ENCODE measurements at places on chromosomes 3 and 15.

- no peak for DNase-seq
These were observed 311.3 kb downstream of the PLCL2 start for GRCh38 chr3:17195856-17196604.

GRCh38 chr3:157204431-157204830, 44.5 kb upstream of the CCNL1 start:
- DNase-seq: no peak

DNA sequence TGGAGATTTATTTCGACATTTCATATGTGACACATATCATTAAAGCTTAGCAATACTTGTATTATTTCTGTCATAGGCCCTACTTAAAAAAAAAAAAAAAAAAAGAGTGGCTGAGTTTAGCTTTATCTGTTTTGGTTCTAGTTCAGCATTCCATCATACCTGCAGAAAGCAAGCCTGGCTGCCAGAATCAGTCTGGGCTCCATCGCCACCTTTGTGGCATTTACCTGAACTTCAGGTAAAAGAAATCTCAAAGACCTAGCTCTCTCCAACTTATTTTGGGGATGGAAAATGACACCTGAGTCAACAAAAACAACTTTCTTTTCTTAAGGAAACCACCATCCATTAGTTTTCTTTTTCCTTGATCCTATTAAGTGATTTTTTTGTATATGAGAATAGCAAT, 82.1 kb downstream of the NEK10 start:
- no peak for DNase-seq

GRCh38 chr3:95312650-95313049, 1249.8 kb downstream of the NSUN3 start:
- no peak for DNase-seq

DNA sequence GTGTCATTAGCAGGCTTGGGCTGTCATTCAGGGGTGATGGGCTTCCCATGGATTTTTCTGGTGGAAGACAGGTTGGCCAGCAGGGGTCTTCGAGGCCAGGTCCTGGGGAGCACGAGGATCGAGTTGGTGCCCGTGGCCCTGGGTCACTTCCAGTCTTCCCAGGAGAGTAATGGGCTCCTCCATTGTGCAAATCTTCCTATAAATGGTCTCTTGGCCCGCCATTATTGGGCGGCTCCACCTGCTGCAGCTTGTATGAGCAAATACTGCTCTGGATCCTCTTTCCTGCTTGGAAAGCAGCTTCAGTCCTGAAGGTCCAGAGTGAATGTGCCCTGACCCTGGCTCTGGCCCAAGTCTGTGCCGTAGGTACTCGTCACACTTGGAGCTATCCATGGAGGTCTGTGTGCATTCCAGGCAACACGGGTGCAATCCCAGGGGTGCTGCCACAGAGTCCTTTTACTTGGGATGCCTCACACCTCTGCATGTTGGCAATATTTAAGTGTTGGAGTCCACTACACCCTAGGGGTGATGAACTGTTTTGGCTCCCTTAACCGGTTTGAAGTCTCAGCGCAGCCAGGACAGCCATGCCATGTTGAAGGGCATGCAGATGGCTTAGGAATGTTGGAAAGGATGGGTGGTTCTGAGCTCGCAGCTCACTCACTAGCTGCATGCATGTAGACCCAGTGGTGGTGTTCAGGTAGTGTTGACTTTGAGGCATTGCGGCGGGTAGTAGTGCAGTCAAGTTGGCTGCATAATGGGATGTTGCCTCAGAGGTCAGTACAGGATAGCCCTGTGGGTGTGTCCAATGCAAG, 97.6 kb downstream of the SNRPN start:
- no peak for DNase-seq

- no peak for DNase-seq
These were observed 230.2 kb downstream of the CPNE4 start for GRCh38 chr3:131804565-131805133.

GRCh38 chr15:79682285-79682684, 214.5 kb downstream of the MTHFS start:
- no peak for DNase-seq

DNA sequence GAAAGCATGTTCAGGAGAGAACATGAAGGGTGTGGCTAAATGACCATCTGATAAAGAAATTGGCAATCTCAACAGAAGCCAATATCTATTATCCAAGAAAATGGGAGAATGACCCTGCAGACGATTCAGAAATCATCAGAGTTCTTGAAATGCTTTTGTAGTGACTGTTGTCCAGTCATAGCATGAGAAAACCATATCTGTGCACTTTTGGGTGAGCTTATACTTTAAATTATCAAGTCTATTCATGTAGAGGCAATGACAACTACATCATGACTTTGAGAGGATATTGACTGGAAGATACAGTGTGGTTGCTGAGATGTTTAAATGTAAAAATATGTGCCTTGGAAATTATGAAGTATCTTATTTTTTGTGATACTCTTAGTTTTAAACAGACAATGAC, 57.6 kb upstream of the AZI2 start:
- DNase-seq: no peak

GRCh38 chr15:96347181-96348111, 16.9 kb downstream of the NR2F2 start:
- DNase-seq: no peak

- no peak for DNase-seq
These were observed 196.0 kb downstream of the DPH6 start for GRCh38 chr15:35349916-35350315.

DNA sequence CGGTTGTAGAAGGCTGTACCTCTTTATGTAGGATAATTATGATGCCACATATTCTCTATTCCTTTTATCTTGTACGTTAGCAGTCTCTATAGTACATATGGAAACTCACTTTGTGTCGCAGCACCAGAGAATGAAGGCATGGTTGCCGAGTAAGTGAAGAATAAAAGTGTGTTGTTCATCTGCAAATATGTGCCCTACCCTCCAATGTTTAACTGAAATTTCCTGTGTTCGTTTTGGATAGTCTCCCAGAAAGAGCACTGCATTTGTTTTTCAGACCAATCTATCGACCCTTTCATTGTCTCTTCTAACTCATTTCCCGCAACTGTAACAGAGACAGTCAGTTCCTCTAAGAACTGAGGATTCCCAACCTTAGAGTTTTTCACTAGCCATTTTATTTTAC, 592.8 kb downstream of the TUSC7 start:
- DNase-seq: no peak

GRCh38 chr3:145620002-145620401, 541.0 kb downstream of the PLOD2 start:
- no peak for DNase-seq

DNA sequence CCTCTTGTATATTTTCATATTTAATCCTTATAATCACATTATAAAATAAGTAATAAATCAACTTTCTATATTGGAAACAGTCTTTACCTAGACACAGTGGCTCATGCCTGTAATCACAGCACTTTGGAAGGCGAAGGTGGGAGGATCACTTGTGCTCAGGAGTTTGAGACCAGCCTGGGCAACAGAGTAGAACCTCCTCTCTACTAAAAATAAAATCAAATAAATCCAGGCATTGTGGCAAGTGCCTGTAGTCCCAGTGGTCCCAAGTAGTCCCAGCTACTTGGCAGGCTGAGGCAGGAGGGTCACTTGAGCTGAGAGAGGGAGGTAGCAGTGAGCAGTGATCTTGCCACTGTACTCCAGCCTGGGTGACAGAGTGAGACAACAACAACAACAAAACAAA, 975.1 kb downstream of the ROBO1 start:
- DNase-seq: no peak

GRCh38 chr3:71083726-71084131, 499.8 kb downstream of the FOXP1 start:
- DNase-seq: no peak

GRCh38 chr3:167163580-167163979, 216.5 kb downstream of the ZBBX start:
- DNase-seq: no peak

GRCh38 chr15:82572986-82573385, 32.7 kb upstream of the RPS17 start:
- DNase-seq: no peak

GRCh38 chr15:89406218-89406939, 71.8 kb upstream of the POLG start:
- DNase-seq: no peak

DNA sequence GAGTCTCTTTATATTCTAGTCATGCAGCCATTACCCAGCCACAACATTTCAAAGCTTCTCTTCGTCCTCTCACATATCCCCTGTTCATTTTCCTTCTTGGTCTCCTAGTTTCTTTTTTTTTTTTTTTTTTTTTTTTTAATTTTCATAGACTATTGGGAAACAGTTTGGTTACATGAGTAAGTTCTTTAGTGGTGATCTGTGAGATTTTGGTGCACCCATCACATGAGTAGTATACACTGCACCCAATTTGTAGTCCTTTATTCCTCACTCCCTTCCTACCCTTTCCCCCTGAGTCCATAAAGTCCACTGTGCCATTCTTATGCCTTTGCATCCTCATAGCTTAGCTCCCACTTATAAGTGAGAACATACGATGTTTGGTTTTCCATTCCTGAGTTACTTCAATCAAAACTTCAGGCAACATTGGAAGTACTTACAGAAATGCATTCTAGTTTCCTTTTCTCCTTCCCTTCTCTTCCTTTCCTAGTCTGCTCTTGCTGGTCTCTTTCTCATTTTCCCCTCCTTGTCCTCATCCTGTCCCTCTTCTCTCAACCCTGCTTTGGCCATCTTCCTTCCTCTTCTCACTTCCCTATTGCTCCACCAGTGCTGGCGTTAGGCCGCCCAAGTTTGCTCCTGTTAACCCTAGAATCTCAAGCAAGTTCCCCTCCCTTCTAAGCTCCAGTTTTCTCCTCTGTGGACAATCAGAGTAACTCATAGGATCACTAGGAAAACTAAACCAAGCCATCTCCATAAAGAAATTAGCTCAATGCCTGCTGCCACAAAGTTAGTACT, 4.8 kb downstream of the ATP8B4 start:
- DNase-seq: no peak

- no peak for DNase-seq
These were observed 24.5 kb upstream of the PSMD6 start for GRCh38 chr3:64047787-64048186.

- no peak for DNase-seq
These were observed 157.9 kb upstream of the SLC2A2 start for GRCh38 chr3:171184372-171184771.

DNA sequence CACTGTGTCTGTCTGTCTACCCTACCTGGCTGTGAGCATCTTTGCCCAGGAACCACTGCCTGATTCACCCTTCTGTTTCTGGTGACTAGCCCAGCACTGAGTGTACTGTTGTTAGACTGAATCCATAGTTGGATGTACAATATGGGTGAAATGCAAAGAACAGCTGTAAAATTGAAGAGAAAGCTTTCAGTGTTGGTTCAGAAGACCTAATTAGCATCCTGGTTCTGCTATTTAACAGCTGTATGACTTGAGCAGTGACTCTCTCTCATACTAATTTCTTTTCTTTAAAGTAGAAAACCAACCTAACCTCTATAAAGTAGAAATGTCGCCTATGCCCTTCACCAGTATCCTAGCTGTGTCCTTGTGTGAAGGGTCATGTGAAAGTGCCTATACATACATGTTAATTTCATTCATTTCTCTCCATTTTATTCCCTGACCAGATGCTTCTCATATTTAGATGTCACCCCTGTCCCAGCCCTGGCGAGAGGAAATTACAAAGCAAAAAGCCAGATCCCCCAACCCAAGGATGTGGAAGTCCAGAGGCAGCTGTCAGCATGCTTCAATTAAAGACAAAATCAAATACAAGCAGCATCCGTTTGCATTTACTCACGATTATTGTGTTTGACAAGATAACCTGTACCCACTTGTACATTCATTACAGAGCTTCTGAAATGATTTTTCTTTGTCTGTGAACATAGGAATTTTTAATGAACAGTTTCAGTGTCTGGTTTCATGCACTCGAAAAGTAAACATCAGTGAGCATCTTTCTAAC, 305.7 kb upstream of the ICE2 start:
- DNase-seq: no peak

DNA sequence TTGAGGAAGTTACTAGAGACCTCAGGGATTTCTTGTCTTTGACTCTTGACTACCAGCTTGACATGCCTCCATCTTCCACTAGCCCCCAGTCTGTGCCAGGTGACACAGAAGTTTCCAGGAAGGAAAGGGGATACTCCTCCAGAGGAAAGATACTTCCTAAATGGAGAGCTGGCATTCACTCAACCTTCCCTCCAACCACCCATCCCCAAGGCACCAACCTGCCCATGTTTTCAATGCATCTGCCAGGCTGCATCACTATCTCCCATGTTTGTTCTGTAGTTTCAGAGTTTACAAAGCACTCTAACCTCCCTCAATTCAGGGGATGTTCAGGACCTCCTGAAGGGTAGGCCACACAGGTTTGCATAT, 198.4 kb upstream of the LPP start:
- DNase-seq: no peak

DNA sequence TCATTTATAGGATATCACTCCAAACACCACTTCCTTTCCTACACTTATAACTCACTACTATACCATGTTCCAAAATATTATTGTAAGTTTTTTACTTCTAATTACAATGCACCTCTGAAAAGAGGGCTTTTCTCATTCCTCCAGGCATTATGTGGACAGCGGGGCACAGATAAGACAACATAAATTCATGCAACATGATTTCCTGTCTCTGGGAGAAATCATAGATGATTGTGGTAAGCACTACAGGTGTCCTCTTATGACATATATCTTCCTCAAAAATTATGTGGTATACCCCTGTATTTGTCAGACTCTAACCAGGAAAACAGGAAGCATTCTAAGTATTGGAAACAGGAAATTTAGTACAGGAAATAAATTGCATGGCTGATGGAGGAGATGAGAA, 45.7 kb upstream of the INO80 start:
- DNase-seq: no peak
